H9 (cell line): ENCODE measurements at places on chromosomes 2 and 18.

DNA sequence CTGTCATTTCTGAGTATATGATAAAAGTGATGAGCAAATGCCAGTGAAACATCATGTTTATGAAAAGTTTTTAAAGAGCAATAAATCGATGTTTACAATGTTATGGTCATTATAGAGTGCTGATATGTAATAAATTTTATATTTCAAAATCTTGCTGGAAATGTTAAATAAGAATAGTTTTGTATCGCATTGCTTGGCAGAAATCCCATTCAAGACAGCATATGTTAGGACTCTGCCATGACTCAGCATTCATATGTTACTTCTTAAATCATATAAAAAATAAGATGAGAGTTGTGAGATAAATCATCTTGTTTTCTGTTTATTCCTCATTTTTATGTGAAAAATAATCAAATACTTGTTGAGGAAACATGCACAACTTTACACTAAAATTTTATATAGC, 949.9 kb upstream of the NRXN1 start:
- no peak for DNase-seq

DNA sequence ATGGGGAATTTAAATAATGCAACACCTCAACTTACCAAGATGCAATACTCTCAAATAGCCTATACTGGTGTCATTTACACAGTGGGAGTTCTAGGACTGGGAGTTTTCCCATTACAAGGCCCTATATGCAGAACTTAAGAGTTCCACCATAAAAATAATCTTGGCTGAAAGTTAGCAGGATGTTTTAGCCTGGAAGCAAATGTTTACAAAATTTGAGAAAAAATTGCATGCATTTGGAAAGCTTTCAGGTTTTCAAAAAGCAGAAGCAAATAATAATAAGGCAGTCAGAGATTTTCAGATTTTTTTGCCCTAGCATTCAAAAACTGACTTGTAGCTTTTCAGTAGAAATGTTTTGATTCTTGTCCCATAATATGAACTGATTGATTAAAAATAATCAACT, 397.3 kb downstream of the ARHGAP15 start:
- no peak for DNase-seq

DNA sequence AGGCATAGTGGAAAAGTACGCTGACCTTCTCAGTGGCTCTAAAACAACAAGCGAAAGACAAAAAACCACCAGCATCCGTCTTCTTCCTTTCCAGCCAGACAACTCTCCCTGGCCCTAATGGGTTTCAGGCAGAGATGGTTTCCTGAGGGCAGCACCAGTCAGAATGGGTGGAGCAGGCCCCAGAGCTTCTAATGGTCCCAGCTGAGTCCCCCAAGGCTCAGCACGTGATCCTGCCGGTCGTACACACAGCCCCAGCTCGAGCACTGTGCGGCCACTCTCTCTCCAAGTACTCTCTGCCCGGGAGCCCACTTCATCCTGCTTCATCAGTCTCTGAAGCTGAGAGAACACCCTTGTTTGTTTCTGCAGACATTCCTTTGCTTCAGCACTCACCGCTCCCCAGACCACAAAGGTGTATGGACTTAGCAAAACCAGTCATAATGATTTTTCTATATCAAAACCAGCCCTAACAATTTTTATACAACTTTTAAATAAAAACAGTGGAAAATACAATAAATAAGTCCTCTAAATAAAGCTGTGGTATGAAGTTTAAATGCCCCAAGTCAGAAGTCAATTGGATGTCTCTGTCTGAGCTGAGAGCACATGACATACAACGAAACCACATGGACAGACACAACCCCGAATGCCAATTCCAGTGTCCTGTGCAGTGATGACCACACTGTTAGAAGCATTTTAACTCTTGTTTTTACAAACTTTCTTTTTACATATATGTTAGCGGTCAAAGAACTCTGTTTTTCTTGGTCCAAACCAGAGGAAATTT, 63.9 kb downstream of the PARD6G start:
- DNase-seq, result no peak

DNA sequence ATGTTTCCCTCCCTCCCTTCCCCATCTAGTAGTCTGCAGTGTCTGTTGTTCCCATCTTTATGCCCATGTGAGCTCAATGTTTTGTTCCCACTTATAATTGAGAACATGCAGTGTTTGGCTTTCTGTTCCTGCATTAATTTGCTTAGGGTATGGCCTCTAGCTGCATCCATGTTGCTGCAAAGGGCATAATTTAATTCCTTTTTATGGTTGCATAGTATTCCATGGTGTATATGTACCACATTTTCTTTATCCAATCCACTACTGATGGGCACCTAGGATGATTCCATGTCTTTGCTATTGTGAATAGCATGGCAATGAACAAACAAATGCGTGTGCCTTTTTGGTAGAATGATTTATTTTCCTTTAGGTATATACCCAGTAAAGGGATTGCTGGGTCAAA, 60.6 kb upstream of the CYP26B1 start:
- DNase-seq, result no peak

DNA sequence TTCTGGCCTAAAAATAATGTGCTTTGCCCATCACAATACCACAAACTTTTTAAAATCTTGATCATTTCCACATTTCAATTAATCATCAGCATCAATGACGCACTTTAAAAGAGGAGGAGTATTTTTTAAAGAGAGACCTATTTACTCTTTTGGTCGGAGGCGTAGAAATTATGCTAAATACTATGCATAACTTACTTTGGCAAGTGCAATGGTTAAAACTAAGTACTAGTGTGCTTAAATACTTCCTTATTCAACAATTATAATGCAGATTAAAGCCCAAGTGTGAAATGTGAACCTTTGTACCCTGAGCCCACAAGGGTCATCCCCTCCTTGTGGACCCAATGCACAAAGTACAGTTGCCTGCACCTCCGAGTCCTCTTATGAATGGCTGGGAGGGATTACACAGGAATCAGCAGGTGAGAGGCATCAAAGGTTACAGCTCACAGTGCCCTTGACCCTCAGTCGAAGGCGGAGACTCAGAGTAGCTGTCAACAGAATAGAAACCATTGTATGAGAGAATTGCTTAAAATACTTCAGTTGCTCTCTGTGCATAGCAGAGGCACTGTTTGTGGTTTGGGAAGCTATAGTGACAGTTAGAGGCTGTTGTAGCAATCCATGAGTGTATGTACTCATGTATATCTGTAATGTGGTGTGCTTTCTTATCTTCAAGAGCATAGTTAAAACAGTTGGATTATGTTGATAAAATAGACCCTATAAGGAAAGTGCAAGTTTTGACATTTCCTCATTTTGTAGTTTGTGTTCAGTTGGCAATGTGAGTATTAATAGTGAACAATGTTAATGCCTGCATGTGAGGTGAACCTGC, 151.7 kb upstream of the ITGA4 start:
- no peak for DNase-seq

DNA sequence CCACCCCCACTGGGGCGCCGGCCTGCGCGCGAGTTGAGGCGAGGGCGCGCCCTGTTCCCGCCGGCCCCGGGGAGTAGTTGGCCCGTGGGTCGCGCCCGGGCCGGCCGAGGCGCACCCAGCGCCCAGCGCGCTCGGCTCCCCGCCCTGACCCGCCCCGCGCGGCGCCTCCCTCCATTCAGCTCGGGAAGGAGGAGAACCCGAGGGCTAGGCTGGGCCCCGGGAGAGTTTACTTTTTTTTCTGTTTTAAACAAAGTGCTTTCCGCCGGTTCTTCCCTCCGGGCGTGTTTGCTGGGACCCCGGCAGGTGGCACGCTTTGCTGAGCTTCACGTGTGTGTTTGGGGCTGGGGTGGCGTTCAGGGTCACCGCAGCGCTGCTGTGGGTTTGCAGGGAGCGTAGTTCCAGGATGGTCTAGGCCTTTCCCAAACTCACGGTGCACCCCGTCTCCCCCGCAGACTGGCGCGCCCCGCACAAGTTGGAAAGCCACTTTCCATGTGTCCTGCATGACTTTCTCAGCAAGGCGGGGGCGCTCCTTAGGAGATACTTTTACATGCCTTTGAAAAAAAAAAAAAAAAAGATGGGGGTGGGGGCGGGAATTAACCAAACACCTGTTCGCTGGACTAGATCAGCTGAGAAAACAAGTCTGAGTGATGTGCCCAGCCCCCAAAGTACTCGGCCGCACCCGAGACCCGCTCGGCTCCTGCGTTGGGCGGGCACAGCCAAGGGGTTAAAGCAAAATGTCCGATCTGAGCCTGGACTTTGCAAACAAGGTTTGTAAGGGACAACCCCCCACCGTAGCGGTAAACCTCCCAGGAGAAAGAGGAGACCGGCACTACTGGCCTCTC, 825 bp downstream of the ITGA6 start:
- DNase-seq, result peak; percentile 63

GRCh38 chr2:14524041-14524802, 108.3 kb upstream of the LRATD1 start:
- no peak for DNase-seq

DNA sequence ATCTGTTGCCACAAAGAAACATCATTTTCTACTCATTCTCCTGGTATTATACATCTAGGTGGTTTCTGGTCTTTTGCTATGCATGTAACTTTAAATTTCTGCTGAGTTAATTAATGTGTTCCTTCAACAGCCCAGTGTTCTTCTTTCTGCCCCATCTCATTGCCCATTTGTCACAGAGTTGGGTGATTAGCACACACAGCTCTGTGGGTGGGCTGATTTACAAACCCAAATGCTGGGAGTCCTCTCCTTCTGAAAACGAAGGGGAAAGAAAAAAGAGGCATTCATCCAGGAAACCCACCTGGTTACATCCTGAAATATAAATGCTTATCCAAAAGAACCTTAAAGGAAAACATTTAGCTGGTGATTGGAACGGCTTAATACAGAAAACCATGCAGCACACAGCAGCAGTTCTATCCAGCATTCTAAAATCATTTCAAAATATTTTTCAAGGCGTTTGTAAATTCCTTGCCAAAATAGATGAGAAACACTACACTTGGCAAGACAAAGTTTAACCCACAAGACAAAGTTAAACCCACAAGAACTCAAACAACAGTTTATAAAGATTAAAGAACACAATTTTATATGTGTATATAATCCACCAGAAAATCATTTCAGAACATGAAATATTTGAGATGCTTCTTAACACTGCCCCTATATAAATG, 177.9 kb downstream of the ANTXR1 start:
- no peak for DNase-seq

GRCh38 chr2:68279691-68280090, 27.4 kb upstream of the PPP3R1 start:
- DNase-seq, result no peak

DNA sequence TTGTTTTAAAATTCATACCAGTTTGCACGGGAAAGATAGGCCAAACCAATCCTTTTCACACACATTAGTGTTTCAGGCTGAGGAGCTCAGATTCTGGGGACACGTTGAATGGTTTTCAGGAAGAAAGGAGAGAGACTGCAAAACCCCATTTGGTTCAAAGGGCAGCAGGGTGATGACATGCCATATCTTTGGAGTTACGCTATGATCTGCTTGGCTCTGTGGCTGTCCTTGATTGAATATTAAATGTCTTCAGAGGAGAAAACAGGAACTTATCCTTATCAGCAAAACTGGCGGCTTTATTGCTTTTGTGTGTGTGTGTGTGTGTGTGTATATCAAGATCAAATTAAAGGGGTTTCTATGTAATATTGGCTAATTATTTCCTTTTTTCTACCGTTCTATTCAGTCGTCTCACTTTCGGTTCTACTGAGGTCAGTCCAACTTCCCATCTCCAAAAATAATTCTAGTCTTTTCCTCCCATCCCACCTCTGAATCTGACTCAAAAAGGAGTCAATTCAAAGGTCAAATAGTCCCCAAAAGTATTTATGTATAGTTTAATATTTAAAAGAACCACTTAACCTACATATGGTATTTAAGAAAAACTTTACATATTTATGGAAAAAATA, 292.9 kb upstream of the CCDC68 start:
- DNase-seq, result no peak

DNA sequence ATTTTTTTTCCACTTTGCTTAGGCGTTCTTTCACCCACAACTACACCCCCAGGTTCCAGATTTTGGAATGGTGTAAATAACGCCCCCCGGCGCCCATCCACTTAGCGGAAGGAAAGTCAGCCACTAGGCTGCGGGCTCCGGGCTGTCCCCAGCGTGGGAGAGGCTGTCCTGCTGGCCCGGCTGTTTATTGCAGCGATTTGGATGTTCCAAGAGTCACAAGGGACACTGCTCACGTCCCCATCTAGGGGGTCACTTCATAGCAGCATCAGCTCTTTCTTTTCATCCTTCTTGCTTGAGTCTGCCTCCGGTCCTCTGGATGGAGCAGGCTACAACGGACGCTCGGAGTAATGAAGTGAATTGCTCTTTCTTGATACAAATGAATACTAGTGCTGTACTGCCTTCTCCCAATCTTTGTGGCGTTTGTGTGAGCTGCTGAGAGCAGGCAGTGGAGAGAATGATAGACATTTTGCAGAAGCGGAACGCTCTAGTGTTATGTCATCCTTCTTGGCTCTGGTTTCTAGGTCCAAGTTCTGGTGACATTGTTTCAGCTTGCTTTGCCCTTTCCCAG, 50.7 kb upstream of the PAIP2B start:
- peak; percentile 77 for DNase-seq

DNA sequence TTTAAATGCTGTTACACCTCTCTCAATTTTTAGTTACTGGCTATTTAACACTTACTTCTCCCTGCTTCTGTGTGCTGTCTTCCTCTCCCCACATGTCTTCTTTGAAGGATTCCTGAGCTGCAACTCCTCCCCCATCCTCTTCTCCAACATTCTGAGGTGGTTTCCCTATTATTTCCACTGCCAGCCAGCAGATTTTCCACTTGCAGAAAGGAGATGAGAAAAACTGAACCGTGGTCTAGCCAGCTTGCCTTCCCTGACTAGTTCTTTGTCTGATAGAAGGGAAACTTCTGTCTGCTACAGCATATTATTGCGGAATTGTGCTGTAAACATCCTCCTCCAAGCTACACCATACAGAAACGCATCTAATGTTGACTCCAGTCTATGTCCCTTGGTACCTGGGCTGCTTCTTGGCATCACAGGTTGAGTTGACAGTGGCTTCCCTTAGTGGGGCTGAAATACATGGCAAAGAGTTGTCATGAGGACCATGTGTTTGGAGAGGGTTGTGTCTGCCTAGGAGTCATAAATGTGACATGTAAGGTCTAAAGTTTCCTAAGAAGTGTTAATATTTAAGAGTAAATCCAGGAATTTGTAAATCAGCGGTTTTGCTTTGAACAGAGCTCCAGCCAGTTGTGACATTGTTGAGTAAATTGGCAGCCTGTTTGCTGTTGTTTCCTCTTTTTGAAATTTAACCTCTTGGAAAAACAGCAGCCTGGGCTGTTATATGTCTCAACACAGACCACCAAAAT, 68.3 kb upstream of the RND3 start:
- no peak for DNase-seq

DNA sequence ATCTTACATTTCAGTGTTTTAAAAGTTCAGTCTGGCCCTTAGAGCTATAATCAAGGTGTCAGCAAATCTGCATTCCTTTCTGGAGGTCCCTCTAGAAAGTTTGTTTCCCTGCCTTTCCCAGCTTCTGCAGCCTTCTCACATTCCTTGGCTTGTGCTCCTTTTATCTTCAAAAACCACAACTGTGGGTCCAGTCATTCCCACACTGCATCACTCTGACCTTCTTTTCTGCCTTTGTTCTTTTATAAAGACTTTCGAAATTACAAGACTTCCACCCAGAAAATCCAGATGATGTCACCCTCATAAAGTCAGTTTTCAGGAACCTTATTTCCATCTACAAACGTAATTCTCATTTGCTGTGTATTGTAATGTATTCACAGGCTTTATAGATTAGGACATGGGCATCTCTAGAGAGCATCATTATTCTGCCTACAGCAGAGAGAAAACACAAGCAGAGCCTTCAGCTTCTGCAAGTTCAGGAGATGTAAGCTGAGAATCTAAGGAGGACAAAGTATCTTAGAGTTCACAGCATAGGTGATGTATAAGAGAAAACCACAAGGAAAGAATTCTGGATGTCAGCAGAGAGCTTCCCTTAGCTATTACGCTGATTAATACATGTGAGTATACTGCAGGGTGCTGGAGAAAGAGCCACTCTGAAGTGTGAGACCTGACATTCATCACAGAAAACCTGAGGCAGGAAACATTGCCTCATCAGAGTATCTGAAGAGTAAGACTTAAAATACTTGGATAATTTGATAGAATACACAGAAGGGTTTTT, 1100.2 kb downstream of the CBLN2 start:
- no peak for DNase-seq
